WTC11 (cell line): ENCODE measurements at places on chromosomes 6 and 20. TPM values are rescaled to one million over a fixed set of nuclear protein-coding genes. Genes with fewer than 3 reads are reported as not detected.
A peak's percentile ranks its signal among the peaks of the same experiment; 100 is the strongest.

GRCh38 chr20:22821796-22822195, 213.3 kb upstream of the SSTR4 start:
- H3K27ac ChIP-seq: no peak overlapping the region
- H3K4me3 ChIP-seq: no peak overlapping the region
- H3K36me3 ChIP-seq: no peaks in the 10 kb centered on the region

DNA sequence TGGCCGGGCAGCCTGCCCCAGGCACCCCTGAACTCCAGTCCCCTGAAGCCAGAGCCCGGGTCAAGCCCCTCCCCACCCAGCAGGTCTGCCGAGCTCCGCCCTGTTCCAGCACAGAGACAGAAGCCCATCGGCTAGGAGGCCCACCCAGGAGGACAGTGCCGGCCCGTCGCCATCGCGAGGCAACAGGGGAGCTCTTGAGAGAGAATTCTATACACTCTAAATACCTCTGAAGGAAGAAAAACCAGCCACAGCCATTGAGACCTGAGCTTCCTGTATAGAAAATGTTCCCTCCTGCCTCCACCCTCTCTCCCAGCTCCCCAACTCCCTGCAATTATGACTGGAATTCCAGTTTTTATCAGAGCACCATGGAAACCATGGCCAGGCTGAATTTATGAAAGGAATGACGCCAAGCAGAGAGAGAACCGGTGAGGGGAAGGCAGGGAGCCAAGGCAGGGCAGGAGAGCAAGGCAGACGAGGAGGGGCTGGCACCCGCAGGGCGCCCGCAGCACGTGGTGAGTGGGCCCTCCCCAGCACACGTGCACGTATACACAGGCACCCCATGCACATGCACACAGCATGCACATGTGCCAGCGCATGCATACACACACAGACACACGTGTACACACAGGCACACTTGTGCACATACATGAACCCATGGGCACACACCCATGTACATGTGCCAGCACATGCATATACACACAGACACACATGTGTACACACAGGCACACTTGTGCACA, 27.6 kb upstream of the MRGBP start:
- no peaks in the 10 kb centered on the region for H3K27me3 ChIP-seq
- H3K27ac ChIP-seq: peak overlapping the region; percentile 57
- H3K4me1 ChIP-seq: 0 out of 2 replicates have a peak, but pooled peaks cover 2% of the 10 kb centered on the region
- no peak overlapping the region for H3K4me3 ChIP-seq

DNA sequence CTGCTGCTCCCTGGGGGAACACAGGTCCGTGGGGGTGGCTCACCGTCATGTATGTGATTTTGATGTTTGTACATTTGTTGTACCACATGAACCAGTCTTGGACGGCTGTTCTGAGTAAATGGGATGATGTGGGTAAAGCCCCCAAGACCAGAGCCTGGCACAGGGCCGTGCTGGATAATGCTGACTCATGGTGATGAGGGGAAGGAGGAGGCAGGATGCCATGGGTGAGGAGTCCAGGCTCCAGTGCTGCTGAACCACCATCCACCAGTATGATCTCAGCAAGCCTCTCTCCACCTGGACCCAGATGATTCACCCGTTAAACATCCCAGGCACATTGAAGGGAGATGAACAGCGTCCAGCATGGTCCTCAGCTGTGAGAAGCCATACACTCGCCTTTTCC, 9.6 kb upstream of the APCDD1L start:
- peaks cover 43% of the 10 kb centered on the region for H3K36me3 ChIP-seq
- H3K27ac ChIP-seq: no peak overlapping the region
- no peak overlapping the region for H3K4me3 ChIP-seq
- H3K27me3 ChIP-seq: peaks cover 4% of the 10 kb centered on the region

- no peaks in the 10 kb centered on the region for H3K4me1 ChIP-seq
- no peak overlapping the region for H3K27ac ChIP-seq
- H3K4me3 ChIP-seq: no peak overlapping the region
- no peaks in the 10 kb centered on the region for H3K27me3 ChIP-seq
Measured at GRCh38 chr6:119917186-119917585, 567.6 kb upstream of the MAN1A1 start.

DNA sequence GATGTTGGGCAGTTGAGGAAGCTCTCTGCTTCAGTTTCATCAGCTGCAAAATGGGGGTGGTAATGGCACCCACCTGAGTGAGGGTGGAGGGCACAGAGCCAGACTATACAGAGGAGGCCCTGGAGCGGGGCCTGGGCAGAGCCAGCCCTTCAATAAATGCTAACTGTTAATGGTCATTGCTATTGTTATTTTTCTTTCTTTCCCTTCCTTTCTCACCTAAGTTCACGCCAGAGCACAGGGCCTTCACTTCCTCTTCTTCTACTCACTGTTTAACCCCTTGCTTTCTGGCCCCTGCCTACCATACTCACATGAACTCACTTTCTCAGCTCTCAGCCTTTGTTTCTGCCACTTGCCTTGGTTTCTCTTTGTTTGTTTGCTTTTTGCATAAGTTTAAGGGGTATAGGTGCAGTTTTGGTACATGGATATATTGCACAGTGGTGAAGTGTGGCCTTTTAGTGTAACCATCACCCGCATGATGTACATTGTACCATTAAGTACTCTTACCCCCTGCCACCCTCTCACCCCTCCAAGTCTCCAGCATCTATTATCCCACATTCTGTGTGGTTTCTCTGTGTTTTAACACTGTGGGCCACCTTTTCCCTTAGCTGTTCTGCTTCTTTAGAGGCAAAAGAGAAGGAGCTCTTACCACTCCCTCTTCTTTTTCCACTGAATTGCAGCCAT, 7.5 kb upstream of the RREB1 start:
- peaks cover 3% of the 10 kb centered on the region; the same call in 1 of the 2 replicates for H3K27me3 ChIP-seq
- H3K4me1 ChIP-seq: peaks cover 23% of the 10 kb centered on the region
- H3K36me3 ChIP-seq: no peaks in the 10 kb centered on the region
- no peak overlapping the region for H3K4me3 ChIP-seq

GRCh38 chr6:162845972-162846371, 118.2 kb downstream of the PACRG start:
- peaks cover 4% of the 10 kb centered on the region for H3K36me3 ChIP-seq
- no peak for DNase-seq
- no peak overlapping the region for H3K27ac ChIP-seq
- no peak overlapping the region for H3K4me3 ChIP-seq
- H3K4me1 ChIP-seq: peaks cover 18% of the 10 kb centered on the region
- no peaks in the 10 kb centered on the region; the same call in 1 of the 2 replicates for H3K27me3 ChIP-seq

GRCh38 chr20:38473367-38473795, 738 bp downstream of the RALGAPB start:
- H3K4me1 ChIP-seq: peaks cover 20% of the 10 kb centered on the region
- peak overlapping the region; percentile 89 for H3K4me3 ChIP-seq
- no peak for DNase-seq
- no peaks in the 10 kb centered on the region for H3K27me3 ChIP-seq
- no peaks in the 10 kb centered on the region for H3K36me3 ChIP-seq

- no peak for DNase-seq
- no peaks in the 10 kb centered on the region for H3K27me3 ChIP-seq
- H3K4me1 ChIP-seq: no peaks in the 10 kb centered on the region
- no peak overlapping the region for H3K27ac ChIP-seq
- no peak overlapping the region for H3K4me3 ChIP-seq
Measured at GRCh38 chr6:17884498-17885478, 102.6 kb downstream of the KIF13A start.

GRCh38 chr6:24076011-24076410, 50.0 kb upstream of the NRSN1 start:
- H3K27me3 ChIP-seq: no peaks in the 10 kb centered on the region
- H3K36me3 ChIP-seq: no peaks in the 10 kb centered on the region
- H3K4me1 ChIP-seq: no peaks in the 10 kb centered on the region
- DNase-seq: no peak
- no peak overlapping the region for H3K27ac ChIP-seq

- peaks cover 17% of the 10 kb centered on the region for H3K27me3 ChIP-seq
- H3K4me3 ChIP-seq: no peak overlapping the region
- H3K27ac ChIP-seq: no peak overlapping the region
- peaks cover 3% of the 10 kb centered on the region; the same call in 1 of the 2 replicates for H3K36me3 ChIP-seq
- H3K4me1 ChIP-seq: peaks cover 5% of the 10 kb centered on the region; the same call in 1 of the 2 replicates
Measured at GRCh38 chr20:60454491-60454890, 496.3 kb downstream of the CDH26 start.

GRCh38 chr6:107676042-107676441, 148.1 kb downstream of the SCML4 start:
- no peak overlapping the region for H3K27ac ChIP-seq
- peaks cover 30% of the 10 kb centered on the region for H3K4me1 ChIP-seq
- no peak for DNase-seq

DNA sequence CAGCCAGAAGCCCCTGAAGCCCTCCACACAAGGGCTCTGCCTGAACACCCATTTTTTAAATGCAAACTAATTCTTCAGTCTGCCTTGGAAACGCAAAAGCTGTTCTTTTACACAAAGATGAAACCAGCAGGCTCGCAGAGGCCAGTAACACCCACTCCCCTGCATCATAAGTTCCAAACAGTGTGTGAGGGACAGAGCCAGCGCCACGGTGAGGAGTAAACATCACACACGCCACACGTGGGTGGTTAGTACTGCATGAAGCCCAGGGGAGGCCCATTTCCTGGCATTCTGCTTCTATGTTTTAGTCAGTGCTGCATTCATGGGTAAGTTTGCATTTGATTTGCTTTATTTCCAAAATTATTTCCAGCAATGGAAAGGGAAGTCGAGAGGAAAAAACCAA, 217.7 kb upstream of the RIN2 start:
- DNase-seq: no peak
- no peaks in the 10 kb centered on the region for H3K27me3 ChIP-seq
- H3K4me1 ChIP-seq: peaks cover 25% of the 10 kb centered on the region
- H3K27ac ChIP-seq: no peak overlapping the region
- H3K36me3 ChIP-seq: peaks cover 15% of the 10 kb centered on the region
- H3K4me3 ChIP-seq: no peak overlapping the region

DNA sequence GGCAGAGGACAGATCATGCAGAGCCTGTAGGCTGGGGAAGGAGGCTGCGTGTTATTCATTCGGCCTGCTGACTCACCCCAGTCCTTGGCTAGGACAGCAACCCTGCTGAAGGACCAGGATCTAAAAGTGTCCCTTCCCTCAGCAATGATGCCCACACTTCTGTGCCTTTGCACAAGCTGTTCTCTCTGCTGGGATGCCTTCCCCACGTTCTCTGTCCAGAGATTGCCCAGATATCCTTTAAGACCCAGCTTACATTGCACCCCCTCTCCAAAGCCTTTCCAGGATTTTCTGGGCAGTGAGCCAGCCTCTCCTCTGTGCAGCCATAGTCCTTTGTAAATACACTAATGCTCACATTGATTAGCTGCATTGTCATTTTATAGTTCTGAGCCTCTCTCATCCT, 99.3 kb upstream of the CHD6 start:
- no peak overlapping the region for H3K27ac ChIP-seq
- peaks cover 11% of the 10 kb centered on the region for H3K4me1 ChIP-seq
- DNase-seq: no peak
- no peak overlapping the region for H3K4me3 ChIP-seq

GRCh38 chr6:82353848-82354247, 9.8 kb upstream of the TPBG start:
- H3K4me3 ChIP-seq: no peak overlapping the region
- H3K4me1 ChIP-seq: no peaks in the 10 kb centered on the region

DNA sequence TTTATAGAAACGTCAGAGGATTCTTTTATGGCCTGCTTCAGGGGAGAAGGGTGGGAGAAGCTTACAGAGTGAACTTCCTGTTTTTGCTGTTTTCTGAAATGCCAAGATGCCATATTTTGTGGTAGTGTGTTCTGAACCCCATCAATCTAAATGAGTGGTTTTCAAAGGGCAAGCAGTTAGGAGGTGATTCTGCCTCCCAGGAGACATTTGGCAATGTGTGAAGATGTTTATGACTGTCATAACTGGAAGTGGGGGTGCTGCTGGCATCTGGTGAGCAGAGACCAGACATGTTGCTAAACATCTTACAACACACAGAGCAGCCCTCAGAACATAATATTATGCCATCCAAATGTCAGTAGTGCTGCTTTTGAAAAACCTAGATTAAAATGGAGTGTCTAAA, 6.0 kb upstream of the PRL start:
- no peaks in the 10 kb centered on the region for H3K27me3 ChIP-seq
- DNase-seq: no peak
- no peak overlapping the region for H3K4me3 ChIP-seq
- H3K4me1 ChIP-seq: peaks cover 15% of the 10 kb centered on the region

DNA sequence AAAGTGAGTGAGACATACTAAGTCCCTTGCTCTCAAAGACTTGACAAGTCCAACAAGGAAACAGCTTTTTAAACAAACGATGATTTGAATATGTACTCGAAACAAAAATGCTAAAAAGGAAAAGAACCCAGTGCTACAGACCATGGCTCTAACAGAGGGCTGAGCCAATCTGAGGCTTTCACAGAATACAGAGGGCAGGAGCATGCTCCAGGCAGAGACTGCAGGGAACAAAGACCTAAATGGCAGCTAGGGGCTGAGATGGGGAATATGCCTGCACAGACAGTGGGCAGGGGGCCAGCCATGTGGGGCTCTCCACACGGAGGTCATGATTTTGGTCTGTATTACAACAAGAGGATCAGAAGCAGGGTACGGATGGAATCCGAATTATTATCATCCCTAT, 31.1 kb upstream of the C6orf118 start:
- no peak for DNase-seq
- H3K27me3 ChIP-seq: no peaks in the 10 kb centered on the region
- peaks cover 19% of the 10 kb centered on the region for H3K4me1 ChIP-seq
- H3K27ac ChIP-seq: no peak overlapping the region; the same call in 1 of the 2 replicates

DNA sequence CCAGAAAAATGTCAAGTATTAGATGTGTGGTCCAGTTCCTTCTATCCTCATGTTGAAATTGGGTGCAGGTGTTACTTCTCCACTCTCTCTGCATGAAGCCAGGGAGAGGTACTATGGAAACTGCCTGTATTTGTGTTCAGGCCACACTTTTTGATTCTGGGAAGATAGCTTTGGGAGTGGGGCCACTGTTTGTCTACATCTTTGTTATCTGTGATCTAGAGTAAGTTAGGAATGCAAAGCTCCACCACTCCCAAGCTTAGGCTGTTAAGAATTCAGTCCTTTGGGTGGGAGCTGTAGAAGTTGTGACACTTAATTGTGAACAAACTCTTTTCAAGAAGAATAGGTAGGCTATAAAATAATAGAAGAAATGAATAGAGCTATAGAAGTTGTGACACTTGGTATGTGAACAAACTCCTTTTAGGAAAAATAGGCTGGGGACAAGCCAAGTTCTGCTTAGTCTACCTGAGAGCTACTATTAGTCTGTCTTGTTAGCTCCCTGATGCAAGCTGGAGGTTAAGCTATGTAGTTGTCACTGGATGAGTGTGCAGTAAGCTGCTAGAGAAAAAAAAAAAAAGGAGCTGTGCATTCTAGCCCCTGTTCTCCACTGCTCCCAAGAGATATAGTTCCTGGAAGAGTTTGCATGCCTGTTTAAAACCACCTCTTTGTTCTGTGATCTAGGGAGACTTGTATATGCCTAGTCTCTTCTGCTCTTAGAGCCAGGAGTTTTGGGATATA, 7.1 kb upstream of the GFRAL start:
- H3K27ac ChIP-seq: no peak overlapping the region
- H3K27me3 ChIP-seq: no peaks in the 10 kb centered on the region
- H3K4me3 ChIP-seq: no peak overlapping the region

GRCh38 chr20:380763-381580, 412 bp downstream of the TRIB3 start:
- H3K36me3 ChIP-seq: no peaks in the 10 kb centered on the region
- H3K4me3 ChIP-seq: peak overlapping the region; percentile 72
- peaks cover 27% of the 10 kb centered on the region for H3K27me3 ChIP-seq

GRCh38 chr6:114084327-114084890, 113.5 kb upstream of the HDAC2 start:
- DNase-seq: no peak
- H3K4me1 ChIP-seq: peaks cover 19% of the 10 kb centered on the region
- peaks cover 16% of the 10 kb centered on the region for H3K36me3 ChIP-seq
- no peaks in the 10 kb centered on the region for H3K27me3 ChIP-seq
- H3K4me3 ChIP-seq: no peak overlapping the region

The PAX1 gene
- total RNA-seq: not detected in 3 replicates

The KIAA0408 gene
- 7.5 to 12.2 TPM (median 9.1 TPM) in 3 replicates for total RNA-seq

The THBS2 gene
- total RNA-seq: 33.5 to 40.3 TPM (median 35.8 TPM) in 3 replicates

The PYGB gene
- 44.5 to 48.5 TPM (median 46.3 TPM) in 3 replicates for total RNA-seq

The HSPA12B gene
- 6.3 to 8.5 TPM (median 8.2 TPM) in 3 replicates for total RNA-seq
